ENCODE measurements at places on chromosomes 16 and 17. TPM values are rescaled to one million over a fixed set of nuclear protein-coding genes. Genes with fewer than 3 reads are reported as not detected.

Gene KRTAP4-5
- total RNA-seq: not detected

- no peak for DNase-seq
These were observed 3.1 kb downstream of the ABCA5 start for GRCh38 chr17:69323806-69324205.

Gene ACSM5
- total RNA-seq: 12.6 TPM

GRCh38 chr16:73365016-73365551, 317.2 kb upstream of the ZFHX3 start:
- no peak for DNase-seq

DNA sequence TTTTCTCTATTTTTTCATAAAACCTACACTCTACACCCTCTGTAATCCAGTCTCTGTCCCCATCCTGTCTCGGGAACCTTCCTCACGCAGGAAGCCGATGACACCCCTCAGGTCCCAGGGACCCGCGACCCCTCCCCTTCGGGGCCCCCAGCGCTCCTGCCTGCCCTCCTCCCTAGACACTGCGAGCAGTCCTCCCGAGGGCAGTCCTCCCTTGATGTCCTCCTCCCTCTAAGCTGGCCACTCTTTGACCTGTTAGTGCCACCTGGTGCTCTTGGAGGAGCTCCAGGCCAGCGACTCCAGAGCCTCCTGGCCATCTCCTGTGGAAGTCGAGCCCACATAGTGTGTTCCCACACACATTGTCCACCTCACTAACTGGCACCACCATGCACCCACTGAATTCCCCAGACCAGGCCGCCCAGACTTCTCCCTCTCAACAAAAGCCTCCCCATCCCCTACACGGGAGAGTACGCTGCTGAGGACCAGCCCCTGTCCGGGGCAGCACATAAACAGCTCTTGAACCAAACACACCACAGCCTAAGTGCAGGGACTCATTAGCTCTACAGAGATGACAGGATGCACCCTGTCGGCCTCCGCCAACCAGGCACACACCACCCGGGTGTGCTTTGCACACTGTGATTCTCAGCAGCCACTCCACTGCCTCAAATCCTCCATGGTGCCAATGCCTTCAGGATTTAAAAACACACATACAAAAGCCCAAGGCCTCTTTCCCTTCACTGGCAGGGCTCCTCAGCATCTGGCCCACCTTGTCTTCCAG, 9.3 kb downstream of the OSBPL7 start:
- no peak for DNase-seq

DNA sequence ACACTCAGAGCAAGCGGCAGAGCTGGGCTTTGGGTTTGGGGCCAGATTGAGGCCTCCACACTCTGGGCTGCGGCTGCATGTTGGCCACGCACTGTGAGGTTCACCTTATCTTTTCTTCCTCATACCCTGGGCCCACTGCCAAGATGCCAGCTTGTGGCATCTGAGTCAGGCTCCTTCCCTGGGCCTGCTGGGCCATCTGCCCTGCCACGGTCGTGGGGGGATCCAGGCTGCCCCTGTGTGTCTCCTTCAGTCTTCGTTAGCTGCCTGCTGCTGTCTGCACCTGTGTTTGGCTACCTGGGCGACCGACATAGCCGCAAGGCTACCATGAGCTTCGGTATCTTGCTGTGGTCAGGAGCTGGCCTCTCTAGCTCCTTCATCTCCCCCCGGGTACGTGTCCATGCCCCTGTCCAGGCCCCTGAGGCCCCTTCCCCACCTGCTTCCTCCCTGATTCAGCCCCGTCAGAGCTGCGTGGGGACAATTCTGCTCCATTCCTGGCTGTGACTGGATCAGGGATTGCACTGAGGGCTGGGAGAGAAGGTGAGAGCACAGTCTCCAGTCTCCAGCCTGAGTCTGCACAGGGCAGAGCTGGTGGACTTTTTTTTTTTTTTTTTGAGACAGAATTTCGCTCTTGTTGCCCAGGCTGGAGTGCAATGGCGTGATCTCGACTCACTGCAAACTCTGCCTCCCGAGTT, 11.2 kb downstream of the SPNS3 start:
- DNase-seq: peak; percentile 79

Gene TLCD2
- total RNA-seq: 2.4 TPM

Gene RTN4RL1
- total RNA-seq: 3.7 TPM

DNA sequence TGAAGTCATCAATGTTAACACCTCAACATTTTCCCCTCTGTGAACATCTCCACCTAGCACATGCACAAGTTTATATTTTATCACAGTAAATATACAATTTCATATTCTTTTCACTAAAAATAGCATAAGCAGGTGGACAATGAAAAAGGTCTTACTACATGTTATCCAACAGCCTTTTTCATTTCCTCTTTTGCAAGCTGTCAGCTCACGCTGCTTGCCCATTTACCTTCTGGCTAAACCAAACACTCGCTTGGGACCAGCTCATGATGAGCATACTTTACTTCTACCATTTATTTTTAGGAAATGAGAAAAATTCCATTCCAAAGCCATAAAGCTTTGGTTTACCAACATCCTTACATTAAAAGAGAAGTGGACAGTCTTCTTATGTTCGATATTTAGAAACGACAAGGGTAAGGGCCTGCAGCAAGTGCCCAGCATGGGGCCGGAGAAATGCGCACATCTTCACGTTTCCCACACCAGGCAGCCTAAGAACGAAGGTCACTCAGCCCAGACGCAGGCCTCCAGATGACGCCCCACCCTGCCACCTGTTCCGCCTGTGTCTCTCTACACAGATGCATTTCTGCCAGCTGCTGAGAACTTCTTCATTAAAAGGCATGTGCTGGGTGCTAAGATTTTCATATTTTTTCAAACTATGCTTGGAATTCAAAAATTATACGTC, 13.9 kb downstream of the SNN start:
- DNase-seq: no peak

- no peak for DNase-seq
These were observed 316.3 kb downstream of the SEC14L1 start for GRCh38 chr17:77456951-77457548.
